HL-60 (cell line): ENCODE measurements at places on chromosomes 2 and 18.

GRCh38 chr18:55141318-55141717, 182.1 kb upstream of the CCDC68 start:
- DNase-seq = no peak

- no peak for DNase-seq
Measured at GRCh38 chr2:191959209-191959608, 112.3 kb upstream of the CAVIN2 start.

- DNase-seq = no peak
Measured at GRCh38 chr2:239318151-239318611, 82.6 kb downstream of the HDAC4 start.

DNA sequence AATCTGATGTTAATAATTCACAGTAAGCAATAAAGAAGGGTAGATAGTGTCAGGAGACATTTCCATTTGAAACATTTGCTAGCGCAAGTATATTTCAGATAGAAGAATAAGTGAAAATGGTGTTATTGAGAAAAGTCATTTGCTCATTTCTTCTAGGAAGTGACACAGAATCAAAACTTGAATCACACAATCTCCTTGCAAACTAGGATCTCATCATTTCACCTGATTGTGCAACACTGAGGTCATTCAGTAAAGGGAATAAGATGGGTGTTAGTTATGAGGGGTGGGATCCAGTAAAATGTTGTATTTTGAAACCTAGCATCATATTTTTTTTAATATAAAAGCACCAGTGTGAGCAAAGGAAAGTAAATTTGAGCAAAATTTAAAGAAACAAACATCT, 208.0 kb upstream of the KCNJ3 start:
- no peak for DNase-seq

- no peak for DNase-seq
Measured at GRCh38 chr2:46422717-46423394, 56.5 kb upstream of the TMEM247 start.

- DNase-seq = no peak
Measured at GRCh38 chr2:123144082-123144481, 881.0 kb upstream of the CNTNAP5 start.

- DNase-seq = no peak
Measured at GRCh38 chr2:15040429-15041084, 408.0 kb downstream of the LRATD1 start.

DNA sequence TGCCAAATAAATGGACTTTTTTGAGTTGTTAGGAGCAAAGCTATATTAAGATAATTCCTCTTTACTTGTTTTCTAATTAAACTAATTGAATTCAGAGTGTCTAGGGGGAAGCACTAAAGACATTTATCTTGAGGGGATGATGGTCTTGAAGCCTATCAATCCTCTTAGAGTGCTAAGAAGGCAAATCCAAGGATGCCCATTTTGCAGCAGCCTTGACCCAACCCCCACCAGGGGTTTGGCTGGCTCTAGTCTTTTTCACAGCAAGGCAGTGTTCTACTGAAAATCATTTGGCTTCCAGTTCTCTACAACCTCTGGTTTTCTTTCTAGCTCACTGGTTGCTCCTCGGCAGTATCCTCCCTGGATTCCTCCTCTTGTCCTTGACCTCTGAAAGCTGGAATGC, 6.5 kb upstream of the RAX start:
- no peak for DNase-seq

GRCh38 chr2:191228861-191229260, 16.3 kb upstream of the MYO1B start:
- no peak for DNase-seq

DNA sequence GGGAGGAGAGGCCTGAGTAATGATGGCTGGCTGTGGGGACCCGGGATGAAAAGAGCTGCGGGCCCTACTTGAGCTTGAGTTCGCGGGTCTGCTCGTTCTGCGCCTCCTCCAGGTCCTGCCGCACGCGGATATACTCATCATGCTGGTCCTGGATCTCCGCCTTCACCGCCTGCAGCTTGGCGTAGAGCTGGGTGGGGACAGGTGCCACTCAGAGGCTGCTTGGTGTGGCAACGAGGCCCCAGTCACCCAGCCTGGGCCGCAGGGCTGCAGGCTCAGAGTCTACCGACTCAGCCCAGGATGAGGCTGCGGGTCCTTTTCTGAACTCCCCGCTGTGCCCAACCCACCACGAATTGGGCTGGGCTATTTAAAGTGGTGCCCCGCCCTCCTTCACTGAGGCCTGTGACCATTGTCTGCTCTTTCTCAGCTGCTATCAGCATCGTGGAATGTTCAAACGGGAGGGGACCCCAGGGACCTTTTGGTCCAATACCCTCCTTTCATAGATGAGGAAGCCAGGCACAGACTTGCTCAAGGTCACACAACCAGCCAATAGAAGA, 28.0 kb downstream of the KIF3C start:
- DNase-seq = no peak

DNA sequence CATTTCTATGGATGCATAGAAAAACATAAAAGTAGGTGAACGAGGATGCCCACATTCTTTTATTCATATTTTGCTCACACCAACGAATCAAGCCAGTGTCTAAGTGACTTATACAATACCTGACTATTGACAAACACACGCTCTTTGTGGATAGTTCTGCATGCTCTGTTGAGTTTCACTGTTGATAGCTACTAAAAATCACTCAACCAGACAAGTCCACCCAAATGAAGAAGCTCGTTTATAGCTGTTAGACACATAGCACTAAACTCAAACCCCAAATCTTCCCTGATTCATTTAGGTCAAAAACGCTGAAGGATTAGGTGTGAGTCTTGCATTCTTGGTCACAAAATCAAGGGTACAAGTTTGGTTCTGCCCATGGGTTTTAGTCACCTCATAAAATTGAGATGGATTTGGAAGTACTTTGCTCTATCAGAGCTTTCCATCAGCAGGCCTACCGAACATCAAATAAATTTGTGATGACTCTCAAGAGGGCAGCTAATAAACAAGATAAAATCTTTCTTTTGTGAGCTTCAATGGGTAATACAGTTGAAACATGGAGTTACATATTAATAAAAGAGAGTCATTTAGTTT, 92.7 kb upstream of the ETAA1 start:
- no peak for DNase-seq

GRCh38 chr2:162480067-162480466, 136.1 kb downstream of the GCA start:
- DNase-seq = no peak

DNA sequence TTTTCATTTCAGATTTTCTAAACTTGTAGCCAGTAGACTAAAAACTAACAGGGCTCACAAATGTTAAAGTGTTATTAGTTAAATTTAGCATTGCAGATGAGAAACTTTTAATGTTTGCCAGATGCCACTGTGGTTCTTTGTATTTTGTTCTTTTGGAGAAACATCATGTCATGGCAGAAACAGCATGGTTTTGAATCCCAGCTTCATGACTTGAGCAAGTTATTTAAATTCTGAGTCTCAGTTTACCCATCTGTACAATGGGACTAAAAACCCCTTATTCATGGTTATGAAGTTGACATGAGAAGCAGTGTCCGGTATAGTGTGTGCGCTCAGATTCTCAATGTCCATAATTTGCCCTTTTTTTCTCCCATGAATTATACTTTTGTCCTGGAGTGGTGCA, 56.5 kb downstream of the MAPRE2 start:
- no peak for DNase-seq

DNA sequence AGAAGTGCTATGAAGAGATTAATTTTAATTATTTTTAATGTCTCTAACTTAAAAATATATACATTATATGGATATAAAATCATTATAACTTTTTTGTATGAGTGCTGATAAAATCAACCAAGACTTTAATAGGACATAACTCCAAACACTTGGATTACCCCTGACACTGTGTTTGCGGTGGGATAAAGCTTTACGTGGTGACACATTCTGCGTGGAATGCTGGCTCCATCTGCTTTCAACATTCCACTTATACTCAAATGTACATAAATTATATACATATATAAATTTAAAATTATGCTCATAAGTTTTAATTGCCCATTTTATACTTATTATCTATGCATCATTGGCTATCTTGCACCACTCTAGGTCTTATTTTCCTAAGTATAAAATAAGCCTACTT, 30.5 kb downstream of the LINC00305 start:
- no peak for DNase-seq

DNA sequence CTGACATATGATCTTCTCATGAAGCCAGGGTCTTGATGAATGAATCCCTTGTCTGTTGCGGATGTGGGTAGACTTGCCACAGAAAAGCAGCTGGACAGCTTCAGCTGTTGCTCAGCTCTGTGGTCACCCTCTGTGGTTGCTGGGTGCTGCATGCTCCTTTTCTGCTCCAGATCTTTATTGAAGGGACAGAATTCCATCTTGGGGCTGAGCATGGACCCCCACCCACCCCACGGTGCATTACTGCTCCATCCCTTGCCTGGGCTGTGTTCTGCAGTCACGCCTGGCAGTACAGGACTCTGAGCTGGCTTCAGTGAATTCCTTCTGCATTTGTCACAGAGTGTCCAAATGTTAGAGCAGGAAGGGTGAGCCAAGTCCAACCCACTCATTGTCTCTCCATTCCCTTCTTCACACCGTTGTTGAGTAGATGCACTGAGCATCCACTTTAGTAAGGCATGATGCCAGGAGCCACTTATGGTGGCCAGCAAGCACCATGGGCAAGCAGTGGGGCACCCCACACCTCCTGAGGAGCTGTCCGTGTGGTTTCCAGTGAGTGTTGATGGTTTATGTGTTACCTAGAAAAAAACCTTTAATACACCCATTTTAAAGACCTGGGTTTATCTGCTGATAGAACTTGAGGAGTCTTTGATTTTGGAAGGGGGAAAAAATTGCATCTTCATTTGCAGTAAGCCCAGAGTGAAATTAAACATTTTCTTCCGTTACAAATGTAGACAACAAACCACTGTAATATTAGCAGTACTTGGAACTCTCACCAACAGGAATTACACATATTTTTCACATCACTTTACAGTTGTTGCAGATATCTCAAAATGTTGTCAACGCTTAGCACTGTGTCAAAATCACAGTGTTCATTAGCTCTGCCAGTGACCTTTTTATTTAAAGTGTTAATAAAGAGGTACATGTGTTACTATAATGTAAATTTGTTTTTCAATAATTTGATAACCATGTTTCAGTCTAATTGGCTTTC, 14.7 kb upstream of the ITGB6 start:
- DNase-seq = no peak
